Upper lobe of left lung (tissue), 6 donors: ENCODE measurements at places on chromosomes 2 and 18.

DNA sequence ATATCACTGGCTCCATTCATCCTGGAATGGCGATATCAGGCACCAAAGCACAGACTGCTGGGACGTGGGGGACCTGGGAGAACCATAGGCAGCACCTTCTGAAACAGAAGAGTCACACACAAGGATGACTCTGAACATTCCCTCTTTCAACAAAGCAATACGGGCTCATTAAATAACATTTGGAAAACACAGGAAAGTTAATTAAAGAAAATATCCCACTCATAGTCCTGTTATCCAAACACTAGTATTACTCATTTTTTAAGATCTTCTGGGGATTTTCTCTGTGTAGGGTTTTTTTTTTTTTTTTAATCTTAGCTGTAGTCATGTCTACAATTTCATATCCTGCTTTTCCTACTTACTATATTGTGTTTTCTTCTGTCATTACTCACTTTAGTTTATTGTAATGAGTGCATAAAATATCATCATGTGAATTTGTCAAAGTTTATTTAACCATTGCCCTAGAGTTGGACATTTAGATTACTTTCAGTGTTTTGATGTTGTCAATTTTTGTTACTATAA, 70.0 kb upstream of the SP3 start:
- DNase-seq: no peak
- peaks cover 17% of the 10 kb centered on the region for H3K4me1 ChIP-seq
- no peak overlapping the region for H3K4me3 ChIP-seq
- no peaks in the 10 kb centered on the region for H3K36me3 ChIP-seq
- H3K27ac ChIP-seq: no peak overlapping the region

- no peak for DNase-seq
- H3K4me1 ChIP-seq: no peaks in the 10 kb centered on the region
- H3K27ac ChIP-seq: no peak overlapping the region
- no peak overlapping the region for H3K4me3 ChIP-seq
- no peaks in the 10 kb centered on the region for H3K36me3 ChIP-seq
These were observed 283.5 kb downstream of the CCDC178 start for GRCh38 chr18:33156906-33157470.

- no peaks in the 10 kb centered on the region for H3K36me3 ChIP-seq
- peaks cover 8% of the 10 kb centered on the region for H3K4me1 ChIP-seq
- no peak overlapping the region for H3K4me3 ChIP-seq
- H3K27me3 ChIP-seq: no peaks in the 10 kb centered on the region
These were observed 16.8 kb upstream of the SLC1A4 start for GRCh38 chr2:64972426-64972825.

DNA sequence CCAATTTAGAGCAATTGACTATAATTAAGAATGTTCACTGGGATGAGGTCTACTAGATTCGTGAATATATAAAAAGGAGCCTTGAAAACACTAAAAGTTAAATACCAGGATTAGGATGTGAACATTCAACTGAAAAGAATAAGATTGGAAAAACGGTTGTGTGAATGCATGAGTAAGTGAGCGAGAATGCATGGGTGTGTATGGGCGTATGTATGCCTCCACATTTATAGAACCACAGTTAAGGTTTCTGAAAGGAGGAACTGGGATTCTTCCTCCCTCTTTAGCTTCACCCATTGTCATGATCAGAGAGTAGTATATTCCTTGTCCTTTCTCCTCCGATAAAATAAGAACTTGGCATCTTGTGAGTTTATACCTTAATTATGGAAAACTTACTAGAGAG, 151.1 kb upstream of the UBE2E3 start:
- H3K4me3 ChIP-seq: no peak overlapping the region
- H3K27me3 ChIP-seq: no peaks in the 10 kb centered on the region
- H3K27ac ChIP-seq: no peak overlapping the region
- H3K4me1 ChIP-seq: no peaks in the 10 kb centered on the region

GRCh38 chr2:11855064-11855760, 108.8 kb downstream of the LPIN1 start:
- no peak overlapping the region for H3K4me3 ChIP-seq
- H3K27ac ChIP-seq: no peak overlapping the region
- no peaks in the 10 kb centered on the region for H3K36me3 ChIP-seq
- no peak for DNase-seq

- DNase-seq: no peak
- H3K27ac ChIP-seq: no peak overlapping the region
- H3K36me3 ChIP-seq: no peaks in the 10 kb centered on the region
- no peaks in the 10 kb centered on the region for H3K27me3 ChIP-seq
- no peaks in the 10 kb centered on the region for H3K4me1 ChIP-seq
These were observed 62.7 kb downstream of the CYP1B1 start for GRCh38 chr2:38013158-38013752.

DNA sequence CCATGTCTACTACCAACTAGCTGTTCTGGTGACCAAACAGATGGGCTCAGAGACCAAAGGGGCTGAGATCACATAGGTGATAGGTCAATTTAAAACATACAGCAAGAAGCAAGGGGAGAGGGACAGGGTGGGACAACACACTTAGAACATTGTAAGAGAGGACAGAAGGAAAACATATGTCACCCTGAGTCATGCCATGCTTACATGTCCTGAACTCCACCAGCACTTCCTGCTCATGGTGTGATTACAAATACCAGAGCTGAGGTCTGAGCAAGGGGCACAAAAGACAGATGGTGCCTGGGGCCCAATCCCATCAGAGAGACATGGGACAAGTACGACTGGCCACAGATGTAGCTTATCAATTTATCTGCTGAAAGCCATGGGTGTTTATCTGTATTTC, 28.7 kb upstream of the GALNT14 start:
- no peaks in the 10 kb centered on the region for H3K4me1 ChIP-seq
- no peak overlapping the region for H3K4me3 ChIP-seq
- no peak overlapping the region for H3K27ac ChIP-seq
- H3K27me3 ChIP-seq: no peaks in the 10 kb centered on the region
- no peaks in the 10 kb centered on the region for H3K36me3 ChIP-seq
